NCI-H187 treated with DMSO at 0.1 percent for 48 hours (cell line): ENCODE measurements at places on chromosomes 4 and X.

DNA sequence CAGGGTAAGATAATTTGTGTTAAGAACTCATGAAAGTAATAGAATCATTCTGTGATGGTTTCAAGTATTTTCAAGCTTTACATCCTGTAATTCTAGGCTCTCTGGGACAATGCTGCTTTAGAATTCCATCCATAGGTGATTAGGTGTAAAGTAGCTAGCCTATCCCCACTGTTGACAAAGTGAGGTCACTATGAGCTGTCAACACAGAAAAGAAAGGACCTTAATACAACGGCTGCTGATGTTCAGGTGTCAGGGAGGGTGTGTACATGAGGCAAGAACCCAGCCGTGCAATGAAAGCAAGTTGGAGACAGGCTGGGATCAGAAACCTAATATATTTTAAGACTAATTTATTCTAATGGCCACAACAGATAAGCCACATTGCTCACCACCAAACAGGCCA is 36.8 kb upstream of the SH3RF1 start:
- DNase-seq: no peak

- DNase-seq: no peak
Measured at GRCh38 chrX:25020391-25020904, 4.7 kb upstream of the ARX start.

GRCh38 chr4:7425124-7425523 is 9.6 kb downstream of the PSAPL1 start:
- no peak for DNase-seq

GRCh38 chrX:150954951-150955350 is 28.2 kb upstream of the HMGB3 start:
- no peak for DNase-seq

- no peak for DNase-seq
Measured at GRCh38 chrX:40146262-40147125, 48.7 kb upstream of the BCOR start.
